ENCODE measurements at places on chromosomes 12 and 14.

- no peak for DNase-seq
Measured at GRCh38 chr12:32650508-32650907, 28.6 kb upstream of the DNM1L start.

DNA sequence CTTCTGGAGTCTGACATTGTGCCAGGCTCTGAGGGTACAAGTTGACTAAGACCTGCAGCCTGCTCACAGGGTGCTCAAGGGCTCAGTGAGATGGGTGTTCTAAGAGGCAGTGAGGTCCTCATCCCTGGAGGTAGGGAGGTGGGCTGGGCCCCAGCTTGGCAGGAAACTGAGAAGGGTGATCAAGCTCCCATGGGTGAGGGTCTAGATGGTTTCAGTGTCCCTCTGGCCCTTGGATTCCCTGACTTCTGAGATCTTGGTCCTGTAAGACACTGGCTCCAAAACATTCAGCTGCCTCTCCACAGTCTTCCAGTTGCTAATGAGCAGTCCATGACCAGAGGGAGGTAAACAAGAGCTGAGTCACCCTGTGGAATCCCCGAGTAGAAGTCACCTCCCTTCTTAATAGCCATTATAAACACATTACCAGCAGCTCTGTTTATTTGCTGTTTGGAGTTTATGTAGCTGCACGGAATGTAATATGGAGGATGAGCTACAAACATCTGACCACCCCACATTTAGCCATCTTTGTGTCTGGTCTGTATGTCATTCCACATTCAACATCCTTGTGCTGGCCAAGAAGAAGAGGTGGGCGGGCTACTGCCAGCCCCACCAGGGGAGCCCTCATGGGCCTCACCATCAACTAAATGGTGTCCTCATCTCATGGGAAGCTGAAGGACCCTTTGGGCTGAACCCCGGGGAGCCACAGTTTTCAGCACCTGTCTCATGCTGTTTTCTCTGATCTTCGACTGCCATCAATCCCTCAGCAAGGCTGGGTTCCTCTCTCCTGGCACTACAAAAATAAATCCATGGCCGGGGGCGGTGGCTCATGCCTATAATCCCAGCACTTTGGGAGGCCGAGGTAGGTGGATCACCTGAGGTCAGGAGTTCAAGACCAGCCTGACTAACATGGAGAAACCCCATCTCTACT is 37.2 kb upstream of the BDKRB2 start:
- peak; percentile 95 for DNase-seq

DNA sequence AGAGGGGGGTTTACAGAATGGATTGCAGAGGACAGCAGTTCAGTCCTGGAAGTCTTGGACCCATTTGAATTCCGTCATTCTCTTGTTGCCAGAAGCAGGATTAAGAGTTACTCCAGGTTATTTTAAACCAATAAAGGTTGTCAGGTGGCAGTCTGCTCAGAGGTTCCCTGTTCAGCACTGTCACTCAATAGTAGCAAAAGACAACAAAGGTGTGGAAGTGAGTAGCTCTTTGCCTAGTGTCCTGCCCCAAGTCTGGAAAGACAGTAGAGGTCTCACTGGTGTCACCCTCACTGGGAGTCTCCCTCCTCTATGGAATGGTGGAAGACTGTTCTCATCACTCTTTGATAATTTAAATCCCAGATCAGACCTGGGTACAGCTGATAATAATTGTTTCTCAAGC is 73.4 kb upstream of the PLEKHG3 start:
- DNase-seq, result no peak

DNA sequence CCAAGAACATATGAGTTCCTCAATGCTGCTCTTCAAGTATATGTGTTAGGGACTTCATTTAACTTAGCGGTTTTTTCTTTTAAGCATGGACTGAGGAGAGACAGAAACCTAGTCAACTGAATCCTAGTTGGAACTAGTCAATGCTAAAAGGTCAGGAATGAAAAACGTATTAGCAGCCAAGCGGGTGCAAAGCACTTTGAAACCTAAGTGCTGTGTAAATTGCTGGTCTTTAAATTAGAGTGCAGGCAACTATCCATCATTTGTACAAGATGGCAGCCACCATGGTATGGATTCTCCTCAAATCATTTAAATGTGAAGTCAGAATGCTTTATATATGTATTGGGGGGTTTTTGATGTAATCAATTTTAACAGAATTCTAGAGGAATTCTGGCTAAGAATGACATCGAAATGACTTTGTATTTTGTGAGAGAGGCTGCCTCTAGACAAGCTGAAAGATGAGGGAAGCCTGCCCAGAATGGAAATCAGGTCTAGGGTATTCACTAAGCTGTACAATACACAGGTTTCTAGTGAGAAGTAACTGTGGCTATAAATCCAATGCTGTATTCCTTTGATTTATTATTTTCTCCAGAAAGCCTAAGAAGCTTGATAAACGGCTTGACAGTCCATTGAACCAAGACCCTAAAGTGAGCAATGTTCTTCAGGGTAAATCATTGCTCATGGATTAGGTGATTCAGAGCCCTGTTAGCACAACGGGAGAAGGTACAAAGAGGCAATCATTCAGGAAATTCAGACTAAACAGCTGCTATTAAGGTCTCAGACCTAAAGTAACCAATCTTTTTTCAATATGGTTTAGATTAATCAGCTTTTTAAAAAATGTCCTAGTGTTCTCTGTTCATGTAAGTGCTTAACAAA is 198.8 kb downstream of the ANO2 start:
- DNase-seq, result no peak

GRCh38 chr12:21985155-21985554 is 43.9 kb upstream of the ABCC9 start:
- peak; percentile 79 for DNase-seq

DNA sequence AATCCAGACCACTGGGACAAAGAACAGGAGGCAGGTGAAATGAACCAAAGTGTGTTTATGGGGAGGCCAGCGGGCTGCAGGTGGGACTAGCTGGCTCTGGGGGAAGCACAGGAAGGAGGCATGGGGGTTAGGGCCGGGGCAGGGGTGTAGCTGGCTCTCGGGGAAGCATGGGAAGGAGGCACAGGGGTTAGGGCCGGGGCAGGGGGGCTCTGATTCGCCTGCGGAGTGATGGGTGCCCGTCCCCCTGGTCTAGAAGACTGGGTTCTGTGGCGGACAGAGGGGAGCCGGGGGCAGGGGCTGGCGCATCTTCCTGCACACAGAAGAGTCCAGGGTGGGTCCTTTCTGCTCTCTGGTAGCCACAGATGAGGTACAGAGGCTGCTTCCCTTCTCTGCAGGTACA is 310.3 kb downstream of the TMEM121 start:
- no peak for DNase-seq

GRCh38 chr14:68815298-68816182 is 22.7 kb upstream of the ZFP36L1 start:
- no peak for DNase-seq

- DNase-seq, result no peak
Measured at GRCh38 chr12:6775185-6776174, 3.2 kb downstream of the LAG3 start.

- no peak for DNase-seq
Measured at GRCh38 chr12:63941879-63942278, 97.4 kb downstream of the SRGAP1 start.

GRCh38 chr12:120710805-120711296 is 593 bp downstream of the UNC119B start:
- DNase-seq, result no peak

GRCh38 chr12:97046901-97047300 is 139.8 kb downstream of the NEDD1 start:
- no peak for DNase-seq

DNA sequence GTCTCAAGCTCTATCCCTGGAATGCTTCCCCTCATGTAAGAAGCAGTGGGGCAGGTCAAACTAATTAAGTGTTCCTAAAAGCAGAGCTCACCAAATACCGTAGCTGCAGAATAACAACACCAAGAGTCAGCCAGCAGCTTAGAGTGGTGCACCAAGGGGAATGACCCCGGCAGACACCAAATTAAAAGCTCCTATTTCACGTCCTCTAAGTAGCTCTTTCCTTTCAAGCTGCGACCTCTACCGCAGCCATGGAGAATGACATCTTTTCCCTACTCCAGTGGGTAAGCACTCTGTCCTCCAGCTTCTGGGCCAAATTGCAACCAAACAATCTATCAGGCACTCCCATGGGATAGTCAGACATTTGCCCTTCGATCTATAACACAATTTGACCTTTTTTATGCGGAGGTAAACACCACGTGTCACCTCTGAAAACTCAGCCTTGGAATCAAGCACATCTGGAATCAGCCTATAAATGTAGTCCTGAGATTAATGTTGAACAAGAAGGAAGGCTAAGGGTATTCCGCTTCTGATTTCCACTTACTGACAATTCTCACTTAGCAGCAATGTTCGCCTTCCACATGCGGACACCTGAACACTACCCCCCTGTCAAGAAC is 67.6 kb upstream of the CDKN3 start:
- peak; percentile 61 for DNase-seq

DNA sequence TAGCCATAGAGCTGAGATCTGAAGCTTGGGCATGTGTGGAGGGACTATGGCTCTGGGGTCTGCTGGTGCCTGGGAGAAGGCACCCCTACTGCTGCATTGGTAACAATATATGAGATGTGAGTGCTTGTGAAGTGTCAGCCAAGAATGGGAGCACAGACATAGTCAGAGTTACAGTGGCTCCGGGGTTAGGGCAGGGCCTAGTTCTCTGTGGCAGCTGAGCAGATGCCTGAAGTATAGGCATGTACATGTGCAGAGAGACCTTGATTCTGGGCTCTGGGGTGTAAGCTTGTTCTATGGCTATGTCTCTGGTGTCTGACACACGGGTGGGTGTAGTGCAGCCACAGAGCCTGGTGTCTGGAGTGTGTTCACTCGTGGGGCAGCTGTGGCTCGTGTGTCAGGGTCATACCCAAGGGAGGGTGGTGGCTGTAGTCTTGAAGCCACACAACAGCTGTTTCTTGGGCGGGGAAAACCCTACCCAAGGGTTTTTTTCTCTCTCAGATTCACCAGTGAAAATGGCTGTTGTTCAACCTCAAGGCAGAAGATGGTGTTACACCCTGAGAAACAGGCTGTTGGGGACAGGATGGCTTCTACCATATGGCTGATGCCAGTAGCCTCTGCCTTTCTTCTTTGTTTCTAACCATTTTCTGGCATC is 11.9 kb upstream of the TCL1A start:
- DNase-seq, result no peak

GRCh38 chr12:33587354-33587753 is 147.7 kb upstream of the SYT10 start:
- DNase-seq, result no peak

- DNase-seq, result peak; percentile 38
Measured at GRCh38 chr12:29726321-29726692, 57.4 kb downstream of the TMTC1 start.

DNA sequence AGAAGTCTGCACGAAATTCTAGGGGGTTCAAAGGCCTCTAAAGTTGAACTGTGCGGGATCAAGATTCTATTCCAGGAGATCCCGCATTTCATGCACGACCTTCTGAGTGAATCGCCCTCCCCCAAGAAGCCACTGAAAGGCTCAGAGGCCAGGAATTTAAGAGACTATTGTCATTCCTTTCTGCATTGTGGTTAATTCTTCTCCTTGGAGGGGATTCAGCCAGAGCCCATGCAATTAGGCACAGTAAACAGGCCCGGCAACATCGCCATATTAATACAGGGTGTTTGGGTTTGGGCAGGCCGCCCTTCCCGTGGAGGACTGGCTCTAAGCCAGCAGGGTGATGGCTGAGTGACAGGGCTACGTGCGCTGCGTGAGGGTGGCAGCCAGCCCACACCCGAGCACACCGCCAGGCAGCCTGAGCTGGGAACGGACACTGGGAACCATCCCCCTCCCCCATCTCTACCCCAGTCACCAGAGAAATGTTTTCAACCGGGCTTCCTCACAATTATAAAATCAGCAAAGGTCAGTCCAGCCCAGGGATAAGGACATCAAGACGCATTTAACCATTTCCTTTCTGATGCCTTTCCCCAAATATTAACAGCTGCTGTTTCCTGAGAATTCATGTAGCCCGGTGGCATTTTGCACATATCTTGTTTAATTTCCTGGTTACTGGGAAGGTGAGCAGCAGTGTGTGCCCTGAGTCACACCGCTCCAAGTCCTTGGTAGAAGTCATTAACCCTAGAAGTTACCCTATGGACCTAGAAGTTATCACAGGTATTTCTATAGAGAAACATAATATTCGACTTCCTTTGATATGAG is 12.5 kb downstream of the EGLN3 start:
- DNase-seq, result no peak

DNA sequence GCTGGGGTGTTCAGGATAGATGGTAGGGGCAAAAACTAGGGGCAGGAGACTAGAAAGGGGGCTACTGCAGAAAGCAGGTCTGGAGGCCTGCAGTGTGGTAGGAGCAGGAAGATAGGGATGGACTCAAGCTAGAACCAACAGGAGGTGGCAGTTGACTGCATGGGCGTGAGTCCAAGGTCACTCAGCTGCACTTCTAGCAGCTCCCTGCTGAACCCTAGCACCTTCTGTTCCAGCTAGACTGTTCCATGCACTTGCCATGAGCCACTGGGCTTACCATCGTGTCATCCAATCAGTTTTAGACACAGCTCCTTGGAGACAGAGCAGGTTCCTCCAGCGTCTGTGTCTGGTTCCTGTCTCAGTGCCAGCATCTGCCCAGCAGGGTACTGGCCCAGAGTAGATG is 11.3 kb upstream of the KRT8 start:
- DNase-seq, result no peak
